ENCODE measurements at places on chromosomes 6 and 20. TPM values are rescaled to one million over a fixed set of nuclear protein-coding genes. Genes with fewer than 3 reads are reported as not detected.
A peak's percentile ranks its signal among the peaks of the same experiment; 100 is the strongest.

DNA sequence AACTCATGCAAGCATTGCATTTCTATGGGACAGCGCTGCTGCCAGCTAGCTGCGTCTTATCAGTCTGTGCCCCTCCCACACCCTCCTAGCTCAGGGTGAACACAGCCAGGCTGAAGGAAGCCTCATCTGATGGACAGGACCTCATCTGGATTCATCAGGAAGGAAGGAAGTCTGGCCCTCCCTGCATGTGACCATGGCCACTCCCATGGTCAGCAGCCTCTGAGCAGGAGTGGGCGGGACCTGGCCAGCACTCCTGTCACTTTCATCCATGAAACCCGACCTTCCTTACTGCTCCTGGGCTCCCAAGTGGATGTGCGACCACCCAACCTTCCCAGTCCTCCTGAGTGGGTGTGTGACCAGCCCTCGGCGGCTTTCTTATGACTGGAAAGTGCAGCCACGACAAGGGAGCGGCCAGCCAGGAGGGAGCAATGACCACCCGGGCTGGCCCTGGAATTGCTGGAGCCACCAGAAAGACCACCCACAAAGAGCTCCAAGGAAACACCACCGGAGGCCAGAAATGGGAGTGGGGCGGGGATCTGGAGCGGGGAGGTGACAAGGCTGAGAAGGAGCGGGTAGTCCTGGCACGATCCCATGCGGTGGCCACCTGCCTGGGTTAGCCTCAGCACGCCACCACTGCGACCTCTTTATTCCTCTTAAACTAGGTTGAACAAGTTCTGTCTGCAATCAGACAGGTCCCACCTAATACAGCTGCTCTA, 241.2 kb downstream of the TTLL2 start:
- no peaks in the 10 kb centered on the region for H3K27me3 ChIP-seq
- no peak for DNase-seq
- H3K36me3 ChIP-seq: no peaks in the 10 kb centered on the region
- H3K4me3 ChIP-seq: no peak overlapping the region

DNA sequence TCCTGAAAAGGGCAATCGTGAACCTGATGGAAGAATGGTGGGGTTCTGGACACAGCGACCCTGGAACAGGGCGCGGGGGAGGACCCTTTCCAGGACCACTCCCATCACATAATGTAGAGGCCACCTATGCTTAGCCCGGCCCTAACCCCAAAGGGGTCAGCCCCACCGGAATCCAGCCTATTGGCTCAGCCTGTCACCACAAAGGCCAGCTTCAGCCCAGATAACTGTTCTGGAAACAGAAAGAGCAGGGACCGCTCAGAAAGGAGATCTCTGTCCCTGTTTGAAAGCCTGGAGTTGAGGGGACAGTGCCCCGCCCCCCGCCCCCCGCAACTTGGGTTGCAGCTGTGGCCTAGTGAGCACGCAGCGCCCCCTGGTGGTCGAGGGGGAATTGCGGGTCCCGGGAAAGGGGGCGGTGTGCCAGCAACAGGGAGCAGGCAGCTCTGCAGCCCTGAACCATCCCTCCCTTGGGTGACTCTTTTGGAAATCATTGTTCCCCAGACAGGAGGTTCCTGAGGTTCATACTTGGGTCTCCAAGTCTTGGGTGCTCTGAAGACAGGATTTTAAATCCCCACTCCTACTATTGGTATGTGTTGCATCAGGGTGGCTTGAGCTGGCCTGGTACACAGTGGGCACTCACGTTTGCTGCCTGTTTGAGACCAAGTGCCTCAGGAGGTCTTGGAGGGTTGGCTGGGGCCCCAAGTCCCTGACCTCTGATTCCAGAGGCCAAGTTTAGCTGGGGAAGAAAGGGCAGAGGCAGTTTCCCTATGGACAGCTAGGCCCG, 1.5 kb downstream of the SIGLEC1 start:
- no peak overlapping the region for H3K4me3 ChIP-seq
- H3K4me1 ChIP-seq: no peaks in the 10 kb centered on the region
- H3K36me3 ChIP-seq: no peaks in the 10 kb centered on the region
- H3K27me3 ChIP-seq: no peaks in the 10 kb centered on the region
- peak; percentile 72 for DNase-seq

DNA sequence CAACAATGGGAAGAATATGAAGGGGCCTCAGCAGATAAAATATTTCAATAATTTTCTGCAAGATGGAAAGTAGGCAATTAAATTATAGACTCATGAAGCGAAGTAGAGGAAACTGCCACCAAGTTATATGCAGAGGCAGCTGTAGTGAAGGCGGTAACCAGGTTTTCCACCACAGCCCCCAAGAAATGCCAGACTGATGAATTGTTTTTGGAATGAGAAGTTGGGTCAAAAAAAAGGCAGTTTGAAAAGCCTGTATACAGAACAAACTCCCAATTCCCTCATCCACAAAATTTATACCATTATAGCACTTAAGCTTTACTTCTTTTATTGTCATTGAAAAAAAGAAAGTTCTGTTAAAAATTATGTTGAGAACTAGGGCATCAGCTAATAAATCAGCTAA, 45.3 kb downstream of the ELOVL4 start:
- no peak overlapping the region for H3K4me3 ChIP-seq
- no peaks in the 10 kb centered on the region for H3K36me3 ChIP-seq
- peaks cover 11% of the 10 kb centered on the region for H3K27me3 ChIP-seq
- no peak for DNase-seq

GRCh38 chr6:140041571-140042332, 667.3 kb upstream of the CITED2 start:
- H3K27me3 ChIP-seq: no peaks in the 10 kb centered on the region
- H3K36me3 ChIP-seq: no peaks in the 10 kb centered on the region

DNA sequence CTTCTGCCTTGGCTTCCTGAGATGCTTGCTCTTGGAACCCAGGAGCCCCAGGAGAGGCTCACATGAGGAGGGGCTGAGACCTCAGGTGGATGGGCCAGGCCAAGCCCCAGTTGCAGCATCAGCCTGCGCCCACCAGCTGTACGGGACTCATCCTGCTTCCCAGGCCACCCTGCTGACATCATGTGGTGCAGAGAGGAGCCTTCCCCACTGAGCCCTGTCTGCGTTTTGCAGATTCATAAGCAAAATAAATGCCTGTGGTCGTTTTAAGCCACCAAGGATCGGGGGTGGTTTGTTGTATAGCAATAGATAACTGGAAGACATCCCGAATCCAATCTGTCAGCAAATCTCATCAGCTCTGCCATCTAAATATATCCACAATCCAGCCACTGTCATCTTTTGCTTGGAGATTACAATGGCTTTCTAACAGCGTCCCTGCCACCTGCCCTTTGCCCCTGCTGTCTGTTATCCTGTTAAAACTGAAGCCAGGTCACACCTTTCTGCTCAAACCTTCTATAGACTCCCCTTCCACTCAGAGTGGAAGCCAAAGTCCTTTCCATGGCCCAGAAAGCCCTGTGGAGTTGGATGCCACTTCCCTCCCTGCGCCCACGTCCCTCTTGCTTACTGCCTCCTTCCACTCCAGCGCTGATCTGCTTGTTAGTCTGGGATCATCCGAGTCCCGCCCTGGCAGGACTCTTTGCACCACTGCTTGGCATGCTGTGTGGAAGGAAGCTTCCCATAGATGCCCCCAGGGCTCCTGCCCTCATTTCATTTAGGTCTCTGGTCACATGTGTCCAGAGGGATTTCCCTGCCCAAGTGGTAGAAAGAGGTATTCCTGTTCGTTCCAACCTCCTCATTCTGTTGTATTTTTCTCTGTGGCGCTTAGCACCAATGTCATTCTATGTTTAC, 24.0 kb upstream of the MLN start:
- no peak overlapping the region for H3K27ac ChIP-seq
- H3K27me3 ChIP-seq: peaks cover 20% of the 10 kb centered on the region
- no peaks in the 10 kb centered on the region for H3K4me1 ChIP-seq
- no peak overlapping the region for H3K4me3 ChIP-seq
- no peaks in the 10 kb centered on the region for H3K36me3 ChIP-seq
- no peak for DNase-seq

DNA sequence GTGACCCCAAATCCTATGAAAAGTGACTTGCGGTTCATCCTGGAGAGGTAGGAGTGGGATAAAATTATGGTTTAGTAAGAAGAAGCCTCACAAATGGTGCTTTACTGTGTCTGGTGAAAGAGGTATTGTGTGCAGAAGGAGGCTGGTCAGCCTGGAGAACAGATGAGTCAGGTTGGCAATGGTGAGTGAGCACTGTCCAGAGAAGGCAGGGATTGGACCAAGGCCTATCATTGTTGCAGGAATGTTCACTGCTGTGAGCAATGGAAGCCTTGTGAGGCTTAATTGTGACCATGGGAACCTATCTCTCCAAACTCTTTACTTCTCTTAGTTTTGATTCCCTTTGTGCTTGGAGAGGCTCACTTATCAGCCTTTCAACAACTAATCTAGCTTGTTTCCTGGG, 89.0 kb upstream of the KCNK16 start:
- no peaks in the 10 kb centered on the region for H3K27me3 ChIP-seq
- H3K4me3 ChIP-seq: no peak overlapping the region
- DNase-seq: no peak
- no peak overlapping the region for H3K27ac ChIP-seq
- peaks cover 2% of the 10 kb centered on the region for H3K4me1 ChIP-seq

- H3K4me1 ChIP-seq: peaks cover 26% of the 10 kb centered on the region
- peaks cover 2% of the 10 kb centered on the region for H3K36me3 ChIP-seq
- no peak for DNase-seq
- H3K4me3 ChIP-seq: no peak overlapping the region
These were observed 190.3 kb upstream of the PREP start for GRCh38 chr6:105593056-105593690.

The BHLHE23 gene
- total RNA-seq: not detected

The PAX1 gene
- not detected for total RNA-seq

The PDYN gene
- total RNA-seq: not detected

DNA sequence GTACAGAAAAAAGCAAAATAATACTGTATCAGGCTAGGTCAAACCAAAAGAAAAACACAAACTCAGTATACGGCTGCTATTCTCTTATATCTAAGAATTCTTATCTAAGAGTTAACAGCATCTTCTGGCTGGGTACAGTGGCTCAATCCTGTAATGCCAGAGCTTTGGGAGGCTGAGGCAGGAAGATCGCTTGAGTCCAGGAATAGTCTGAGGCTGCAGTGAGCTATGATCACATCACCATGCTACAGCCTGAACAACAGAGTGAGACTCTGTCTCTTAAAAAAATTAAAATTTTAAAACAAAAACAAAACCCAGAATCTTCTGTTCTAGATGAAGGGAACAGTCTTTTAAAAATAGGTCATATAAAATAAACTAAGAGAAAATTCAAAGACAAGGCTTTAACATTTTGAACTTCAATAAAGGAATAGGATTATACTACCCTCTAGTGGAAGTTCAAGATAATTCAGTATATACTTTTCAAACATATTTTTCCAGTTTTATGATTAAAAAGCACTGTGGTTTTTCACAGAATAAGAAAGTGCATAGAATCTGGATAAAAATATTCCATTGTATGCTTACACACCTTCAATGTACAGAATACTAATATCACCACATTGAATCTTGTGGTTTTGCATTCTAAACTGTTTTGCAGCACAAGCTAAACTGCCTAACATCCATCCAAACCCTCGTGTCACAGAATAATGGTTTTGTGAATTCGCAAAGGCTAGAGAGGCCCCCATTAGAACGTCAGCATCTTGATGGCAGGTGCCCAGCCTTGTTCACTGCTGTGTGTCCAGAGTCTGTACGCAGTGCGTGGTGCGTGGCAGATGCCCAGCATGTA, 39.3 kb downstream of the DTNBP1 start:
- H3K4me1 ChIP-seq: peaks cover 23% of the 10 kb centered on the region
- H3K4me3 ChIP-seq: no peak overlapping the region
- peaks cover 7% of the 10 kb centered on the region for H3K36me3 ChIP-seq
- DNase-seq: no peak
- H3K27ac ChIP-seq: no peak overlapping the region

DNA sequence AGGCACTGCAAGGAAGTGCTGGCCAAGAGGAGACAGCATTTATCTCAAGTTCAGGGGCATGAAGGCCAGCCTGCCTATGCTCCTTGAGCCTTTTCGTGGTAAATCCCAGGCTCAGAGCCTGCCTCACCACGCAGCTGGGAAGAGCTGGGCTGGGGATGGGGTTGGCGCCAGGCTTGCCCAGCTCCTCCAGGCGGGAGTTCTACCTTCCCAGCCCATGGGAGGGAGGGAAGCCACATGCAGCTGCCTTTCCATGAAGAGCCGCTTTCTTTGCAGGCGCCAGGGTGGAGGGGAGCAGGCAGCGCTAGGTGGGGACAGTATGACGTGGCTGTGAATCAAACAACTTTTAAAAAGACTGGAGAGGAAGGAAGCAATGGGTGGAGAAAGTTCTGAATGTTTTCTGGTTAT, 19.5 kb upstream of the SIRT5 start:
- no peak for DNase-seq
- no peaks in the 10 kb centered on the region for H3K36me3 ChIP-seq
- no peak overlapping the region for H3K27ac ChIP-seq
- no peak overlapping the region for H3K4me3 ChIP-seq
- no peaks in the 10 kb centered on the region for H3K4me1 ChIP-seq

- no peaks in the 10 kb centered on the region for H3K27me3 ChIP-seq
- H3K4me3 ChIP-seq: no peak overlapping the region
- H3K27ac ChIP-seq: peak overlapping the region; percentile 51
- no peaks in the 10 kb centered on the region for H3K36me3 ChIP-seq
These were observed 269.9 kb upstream of the SUPT3H start for GRCh38 chr6:45647341-45648261.

DNA sequence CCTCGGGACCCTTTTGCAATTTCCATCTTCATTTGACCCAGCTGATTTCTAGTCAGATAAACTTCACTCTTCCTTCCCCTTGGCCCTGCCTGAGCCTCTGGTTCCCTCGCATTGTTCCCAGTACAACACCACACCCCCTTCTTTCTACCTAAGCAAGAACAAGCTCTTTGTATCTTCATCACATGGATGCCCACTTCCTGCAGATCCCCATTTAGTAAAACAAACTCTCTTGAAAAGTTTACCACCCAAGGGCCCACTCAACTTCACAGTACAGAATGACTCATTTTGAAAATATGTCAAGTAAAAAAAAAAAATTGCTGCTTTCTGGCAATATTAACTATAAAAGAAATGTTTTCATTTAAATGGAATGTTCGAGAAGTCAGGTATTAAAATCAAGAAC, 5.2 kb downstream of the FAXC start:
- DNase-seq: no peak
- H3K27ac ChIP-seq: no peak overlapping the region
- H3K4me3 ChIP-seq: no peak overlapping the region
- H3K36me3 ChIP-seq: no peaks in the 10 kb centered on the region
- H3K27me3 ChIP-seq: peaks cover 52% of the 10 kb centered on the region
- peaks cover 6% of the 10 kb centered on the region for H3K4me1 ChIP-seq

- DNase-seq: no peak
- peaks cover 23% of the 10 kb centered on the region for H3K36me3 ChIP-seq
- H3K4me3 ChIP-seq: no peak overlapping the region
- H3K27ac ChIP-seq: peak overlapping the region; percentile 82
- peaks cover 70% of the 10 kb centered on the region for H3K4me1 ChIP-seq
These were observed 16.8 kb downstream of the RALY start for GRCh38 chr20:34010405-34010931.

The DBNDD2 gene
- total RNA-seq: 10.5 TPM

GRCh38 chr20:53899351-53900167, 170.8 kb downstream of the BCAS1 start:
- H3K36me3 ChIP-seq: no peaks in the 10 kb centered on the region
- no peak overlapping the region for H3K4me3 ChIP-seq
- peaks cover 71% of the 10 kb centered on the region for H3K4me1 ChIP-seq
- peak; percentile 88 for DNase-seq
- H3K27me3 ChIP-seq: no peaks in the 10 kb centered on the region
- H3K27ac ChIP-seq: peak overlapping the region; percentile 88

The KHDC1 gene
- total RNA-seq: 5.0 TPM

The THBS2 gene
- total RNA-seq: not detected

GRCh38 chr6:13813621-13814175, 659 bp downstream of the MCUR1 start:
- DNase-seq: peak; percentile 40
- H3K27me3 ChIP-seq: peaks cover 6% of the 10 kb centered on the region
- peaks cover 29% of the 10 kb centered on the region for H3K4me1 ChIP-seq
- peak overlapping the region; percentile 89 for H3K27ac ChIP-seq
- peaks cover 6% of the 10 kb centered on the region for H3K36me3 ChIP-seq
- peak overlapping the region; percentile 88 for H3K4me3 ChIP-seq

The MCCD1 gene
- total RNA-seq: not detected

Data from activated CD4-positive, alpha-beta T cell treated with anti-CD3 and anti-CD28 coated beads, Interleukin-2, amount 10 ng/mL, durations not matched to agents 7 days and 5 days (primary cell).